Activated naive CD8-positive, alpha-beta T cell treated with anti-CD3 and anti-CD28 coated beads, Interleukin-2, amount 10 ng/mL, durations not matched to agents 7 days and 5 days (primary cell): ENCODE measurements at places on chromosomes 1 and 21. TPM values are rescaled to one million over a fixed set of nuclear protein-coding genes. Genes with fewer than 3 reads are reported as not detected.
A peak's percentile ranks its signal among the peaks of the same experiment; 100 is the strongest.

DNA sequence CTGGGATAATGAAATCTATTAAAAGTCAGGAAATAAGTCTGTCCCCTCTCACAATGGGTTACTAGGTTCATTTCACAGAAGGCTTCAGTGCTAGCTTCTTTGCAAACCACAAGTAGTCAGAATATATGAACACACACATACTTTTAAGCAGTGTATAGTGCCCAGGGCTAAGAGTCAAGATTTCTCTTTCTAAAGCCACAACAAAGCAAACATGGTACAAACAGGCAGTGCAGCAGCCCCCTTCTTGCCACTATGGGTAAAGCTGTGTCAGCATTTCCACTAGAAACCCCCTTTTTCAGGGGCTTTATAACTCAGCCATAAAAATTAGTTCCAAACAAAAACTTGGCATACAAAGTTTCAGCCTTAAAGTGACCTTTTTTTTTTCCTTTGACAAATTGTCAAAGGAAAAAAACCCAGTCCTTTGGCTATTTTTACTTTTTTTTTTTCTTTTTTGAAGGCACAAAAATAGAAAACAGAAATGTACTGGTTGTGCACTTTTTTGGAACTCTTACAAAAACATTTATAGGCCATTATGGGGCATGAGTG lies 315.4 kb downstream of the LMO4 start:
- H3K27ac ChIP-seq, result no peak overlapping the region
- H3K36me3 ChIP-seq, result no peaks in the 10 kb centered on the region
- H3K4me1 ChIP-seq, result no peaks in the 10 kb centered on the region
- DNase-seq, result no peak
- no peaks in the 10 kb centered on the region for H3K27me3 ChIP-seq

VSIG8 gene
- total RNA-seq, result not detected

- no peak overlapping the region for H3K4me3 ChIP-seq
- DNase-seq, result no peak
- no peak overlapping the region for H3K27ac ChIP-seq
- H3K27me3 ChIP-seq, result peaks cover 1% of the 10 kb centered on the region
Measured at GRCh38 chr1:200279810-200280411, 129.9 kb downstream of the ZNF281 start.

GRCh38 chr1:40887012-40887378 lies 24.8 kb upstream of the CITED4 start:
- peaks cover 9% of the 10 kb centered on the region for H3K4me1 ChIP-seq
- H3K27me3 ChIP-seq, result peaks cover 69% of the 10 kb centered on the region
- DNase-seq, result no peak
- no peak overlapping the region for H3K27ac ChIP-seq
- no peak overlapping the region for H3K4me3 ChIP-seq

DNA sequence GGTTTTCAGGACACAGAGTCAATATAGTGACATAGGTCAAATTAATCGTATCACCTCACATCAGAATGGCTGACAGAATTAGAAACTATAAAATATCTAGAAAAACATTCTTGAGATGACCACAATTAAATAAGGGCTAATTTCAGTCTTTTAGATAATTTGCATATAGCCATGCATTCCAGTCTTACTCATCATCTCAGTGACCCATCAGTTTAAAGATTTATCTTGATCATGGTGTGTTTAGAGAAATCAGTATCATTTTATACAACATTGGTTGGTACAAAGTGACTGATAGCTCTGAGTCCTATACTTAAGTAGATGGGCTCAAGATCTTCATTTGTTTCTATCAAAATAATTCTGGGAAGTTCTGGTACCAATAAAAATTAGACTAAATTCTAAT lies 262.3 kb upstream of the SNX7 start:
- peaks cover 4% of the 10 kb centered on the region for H3K27me3 ChIP-seq
- no peaks in the 10 kb centered on the region for H3K36me3 ChIP-seq
- no peak overlapping the region for H3K4me3 ChIP-seq

DNA sequence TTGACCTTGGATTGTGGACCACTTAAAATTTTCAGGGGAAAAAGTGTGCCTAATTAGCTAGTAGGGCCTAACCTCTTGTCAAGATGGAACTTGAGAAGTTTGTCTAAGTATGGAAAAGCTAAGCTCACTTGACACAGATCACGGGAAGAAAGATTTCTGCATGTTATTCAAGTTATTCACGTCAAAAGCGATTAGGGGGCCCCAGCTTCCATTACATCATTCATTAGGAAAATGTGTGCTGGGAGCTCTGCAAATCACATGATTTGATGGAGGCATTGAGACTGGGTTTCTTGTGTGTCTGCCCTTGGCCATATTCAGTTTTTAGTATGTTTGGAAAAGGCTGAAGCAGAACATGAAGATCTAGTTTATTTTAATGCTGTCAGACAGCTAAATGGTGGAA lies 15.5 kb upstream of the POGZ start:
- peaks cover 6% of the 10 kb centered on the region for H3K4me1 ChIP-seq
- peaks cover 3% of the 10 kb centered on the region for H3K27me3 ChIP-seq
- H3K4me3 ChIP-seq, result no peak overlapping the region
- no peak overlapping the region for H3K27ac ChIP-seq
- H3K36me3 ChIP-seq, result peaks cover 3% of the 10 kb centered on the region

GRCh38 chr1:43238991-43239469 lies 30.8 kb upstream of the TMEM125 start:
- H3K27me3 ChIP-seq, result no peaks in the 10 kb centered on the region
- peaks cover 10% of the 10 kb centered on the region for H3K4me1 ChIP-seq
- no peak overlapping the region for H3K4me3 ChIP-seq
- H3K36me3 ChIP-seq, result no peaks in the 10 kb centered on the region
- no peak for DNase-seq

- H3K27me3 ChIP-seq, result peaks cover 11% of the 10 kb centered on the region
- DNase-seq, result no peak
- H3K36me3 ChIP-seq, result peaks cover 2% of the 10 kb centered on the region
- H3K4me1 ChIP-seq, result no peaks in the 10 kb centered on the region
- no peak overlapping the region for H3K4me3 ChIP-seq
- no peak overlapping the region for H3K27ac ChIP-seq
Measured at GRCh38 chr1:168960595-168960994, 145.9 kb upstream of the ATP1B1 start.

GRCh38 chr1:184682956-184683355 lies 71.7 kb downstream of the EDEM3 start:
- H3K36me3 ChIP-seq, result no peaks in the 10 kb centered on the region
- H3K27me3 ChIP-seq, result peaks cover 3% of the 10 kb centered on the region
- H3K27ac ChIP-seq, result no peak overlapping the region
- H3K4me3 ChIP-seq, result no peak overlapping the region
- no peak for DNase-seq

RASSF5 gene
- 211 TPM for total RNA-seq

DNA sequence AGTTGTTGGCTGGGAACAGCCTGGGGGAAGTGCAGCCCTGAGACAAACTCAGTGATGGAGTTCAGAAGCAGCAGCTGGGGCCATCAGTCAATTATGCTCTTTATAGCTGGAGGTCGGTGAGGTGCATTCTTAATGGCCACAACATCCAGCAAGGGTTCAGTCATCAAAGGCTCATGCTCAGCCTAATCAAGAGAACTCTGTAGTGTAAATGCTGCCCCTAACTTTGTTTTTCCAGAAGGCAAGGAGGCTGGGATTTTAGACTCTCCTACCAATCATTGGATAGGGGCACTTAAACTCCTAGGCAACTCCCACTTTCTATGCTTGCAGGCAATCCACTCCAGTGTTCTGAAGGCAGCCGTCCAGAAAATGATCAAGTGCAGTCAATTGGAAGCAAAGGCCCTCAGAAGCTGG lies 15.0 kb upstream of the RGS4 start:
- no peak overlapping the region for H3K4me3 ChIP-seq
- DNase-seq, result no peak
- H3K27ac ChIP-seq, result no peak overlapping the region
- H3K27me3 ChIP-seq, result peaks cover 10% of the 10 kb centered on the region
- no peaks in the 10 kb centered on the region for H3K36me3 ChIP-seq
- no peaks in the 10 kb centered on the region for H3K4me1 ChIP-seq

VANGL2 gene
- 0.34 TPM for total RNA-seq

ASB17 gene
- total RNA-seq, result not detected

RORC gene
- total RNA-seq, result 1.4 TPM

GRCh38 chr21:33644383-33645074 lies 2.2 kb downstream of the ITSN1 start:
- no peak for DNase-seq
- peaks cover 14% of the 10 kb centered on the region for H3K4me1 ChIP-seq
- H3K27ac ChIP-seq, result no peak overlapping the region
- H3K27me3 ChIP-seq, result peaks cover 33% of the 10 kb centered on the region
- no peak overlapping the region for H3K4me3 ChIP-seq

DNA sequence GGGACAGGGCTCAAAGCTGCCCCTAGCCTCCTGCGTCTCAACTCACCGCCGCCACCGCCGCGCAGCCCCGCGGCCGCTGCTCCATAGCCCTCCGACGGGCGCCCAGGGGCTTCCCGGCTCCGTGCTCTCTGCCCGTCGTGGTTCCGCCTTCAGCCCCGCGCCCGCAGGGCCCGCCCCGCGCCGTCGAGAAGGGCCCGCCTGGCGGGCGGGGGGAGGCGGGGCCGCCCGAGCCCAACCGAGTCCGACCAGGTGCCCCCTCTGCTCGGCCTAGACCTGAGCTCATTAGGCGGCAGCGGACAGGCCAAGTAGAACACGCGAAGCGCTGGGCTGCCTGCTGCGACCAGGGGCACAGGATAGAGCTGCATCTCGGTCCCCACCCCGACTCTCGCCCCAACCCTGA lies at the start of gene TNFRSF25:
Gene TNFRSF25, minus strand, starts transcription at position 151 of the 400 bp plus-strand sequence. Its CDS starts 66 bp downstream, at position 85.
- H3K36me3 ChIP-seq, result peaks cover 12% of the 10 kb centered on the region
- DNase-seq, result peak; percentile 79
- H3K27ac ChIP-seq, result peak within 1 kb of the TSS; percentile 80
- H3K4me1 ChIP-seq, result peaks cover 17% of the 10 kb centered on the region
- H3K27me3 ChIP-seq, result no peaks in the 10 kb centered on the region
- H3K4me3 ChIP-seq, result peak within 1 kb of the TSS; percentile 92

GRCh38 chr1:150371110-150371509 lies 7.2 kb downstream of the RPRD2 start:
- DNase-seq, result no peak
- peaks cover 18% of the 10 kb centered on the region for H3K36me3 ChIP-seq
- no peaks in the 10 kb centered on the region for H3K27me3 ChIP-seq

GRCh38 chr1:89190017-89190416 lies 8.7 kb downstream of the GBP4 start:
- H3K4me1 ChIP-seq, result peaks cover 31% of the 10 kb centered on the region
- no peaks in the 10 kb centered on the region for H3K27me3 ChIP-seq
- H3K36me3 ChIP-seq, result peaks cover 80% of the 10 kb centered on the region
- DNase-seq, result no peak
- H3K4me3 ChIP-seq, result no peak overlapping the region

DNA sequence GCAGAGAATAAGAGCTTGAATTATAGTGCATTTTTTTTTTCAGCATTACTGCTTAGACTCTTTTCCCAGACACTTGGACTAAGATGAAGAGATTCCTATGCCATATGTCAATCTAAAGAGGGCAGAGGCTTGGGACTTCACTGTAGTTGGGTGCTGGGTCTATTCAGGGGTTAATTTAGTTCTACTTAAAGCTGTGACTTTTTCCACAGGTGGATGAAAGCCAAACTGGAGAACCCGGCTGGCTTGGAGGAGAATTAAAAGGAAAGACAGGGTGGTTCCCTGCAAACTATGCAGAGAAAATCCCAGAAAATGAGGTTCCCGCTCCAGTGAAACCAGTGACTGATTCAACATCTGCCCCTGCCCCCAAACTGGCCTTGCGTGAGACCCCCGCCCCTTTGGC lies 104.8 kb downstream of the ATP5PO start:
- no peak overlapping the region for H3K4me3 ChIP-seq
- DNase-seq, result no peak
- no peaks in the 10 kb centered on the region for H3K4me1 ChIP-seq
- no peaks in the 10 kb centered on the region for H3K36me3 ChIP-seq

CFAP57 gene
- not detected for total RNA-seq

GRCh38 chr21:39184050-39184980 lies 1.1 kb upstream of the PSMG1 start:
- H3K36me3 ChIP-seq, result peaks cover 13% of the 10 kb centered on the region
- H3K27ac ChIP-seq, result peak overlapping the region; percentile 97
- no peak for DNase-seq
- H3K4me3 ChIP-seq, result peak overlapping the region; percentile 97
